NCI-H2029 (cell line): ENCODE measurements at places on chromosomes 11 and 22.

DNA sequence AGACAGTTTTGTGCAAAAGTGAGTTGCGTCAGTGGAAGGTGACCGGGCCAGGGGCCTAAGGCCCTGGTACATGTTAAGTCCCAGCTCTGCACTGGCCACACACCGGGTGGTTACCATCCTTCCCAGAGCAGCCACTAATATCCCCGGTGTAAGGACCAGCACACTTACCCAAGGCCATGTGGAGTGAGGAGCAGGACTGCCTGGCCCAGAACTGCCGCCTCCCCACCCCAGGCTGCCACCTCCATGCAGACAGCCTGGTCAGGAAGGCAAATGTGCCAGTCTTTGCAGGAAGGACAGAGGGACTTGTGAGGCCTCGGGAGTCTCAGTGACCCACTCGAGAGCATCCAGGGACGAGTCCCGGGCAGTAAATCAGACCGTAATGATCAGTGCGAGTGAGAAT lies 102.9 kb downstream of the MORC2 start:
- DNase-seq: no peak

GRCh38 chr11:92211576-92212167 lies 12.9 kb upstream of the FAT3 start:
- no peak for DNase-seq

DNA sequence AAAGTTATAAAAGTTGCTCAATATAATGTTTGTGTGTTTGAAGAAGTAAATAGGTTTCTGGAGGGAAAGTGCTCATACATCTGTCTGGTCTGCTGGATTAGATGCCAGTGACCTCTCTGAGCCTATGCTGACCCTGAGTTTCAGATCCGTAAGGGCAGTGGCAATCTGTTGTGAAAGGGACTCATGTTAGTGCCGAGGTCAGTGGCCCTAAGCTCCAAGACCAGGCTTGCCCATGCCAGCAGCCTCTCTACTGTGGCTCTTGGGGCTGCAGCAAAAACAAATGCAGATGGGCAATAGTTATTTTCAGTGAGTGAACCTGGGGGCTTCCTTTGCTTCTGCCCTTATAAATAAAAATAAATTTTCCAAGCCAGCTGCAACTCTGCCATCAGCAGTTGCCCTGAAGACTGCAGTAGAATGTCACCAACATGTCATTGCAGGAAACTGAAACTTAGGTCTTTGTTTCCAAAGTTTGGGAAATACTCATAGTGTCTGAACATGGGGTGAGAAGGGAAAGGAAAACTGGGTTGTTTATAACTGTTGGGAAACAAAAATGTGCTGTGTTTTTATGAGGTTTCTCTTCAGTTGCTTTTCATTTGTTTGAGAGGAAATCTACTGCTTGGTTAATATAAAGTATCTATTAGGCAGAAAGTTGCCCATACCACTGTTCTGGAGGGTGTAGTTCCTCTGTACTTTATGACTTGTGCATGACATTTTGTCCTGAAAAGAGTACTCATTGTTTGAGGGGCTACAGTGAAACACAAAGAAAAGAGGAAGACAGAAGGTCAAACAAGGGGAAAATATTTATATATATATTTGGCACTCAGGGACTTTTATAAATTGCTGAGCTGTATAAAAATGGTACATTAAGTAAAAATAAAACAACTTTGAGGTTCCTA lies 9.5 kb upstream of the MS4A4E start:
- no peak for DNase-seq

DNA sequence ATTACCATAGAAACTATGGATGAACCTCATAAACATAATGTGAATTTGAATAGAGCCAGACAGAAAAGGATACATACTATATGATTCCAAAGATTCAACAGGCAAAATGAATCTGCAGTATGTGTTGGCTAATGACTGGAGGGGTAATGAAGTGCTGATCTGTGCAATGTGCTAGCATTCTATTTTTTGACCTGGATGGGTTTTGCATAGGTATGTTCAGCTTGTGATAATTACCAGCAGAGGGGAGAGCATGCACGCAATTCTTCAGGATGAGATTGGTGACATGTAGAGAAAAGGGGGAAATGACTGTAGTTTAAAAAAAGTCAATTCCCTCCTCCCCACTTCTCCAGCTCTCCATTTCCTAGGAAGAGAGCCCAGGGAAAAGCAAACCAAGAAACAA lies 618 bp upstream of the CCDC81 start:
- DNase-seq: no peak

DNA sequence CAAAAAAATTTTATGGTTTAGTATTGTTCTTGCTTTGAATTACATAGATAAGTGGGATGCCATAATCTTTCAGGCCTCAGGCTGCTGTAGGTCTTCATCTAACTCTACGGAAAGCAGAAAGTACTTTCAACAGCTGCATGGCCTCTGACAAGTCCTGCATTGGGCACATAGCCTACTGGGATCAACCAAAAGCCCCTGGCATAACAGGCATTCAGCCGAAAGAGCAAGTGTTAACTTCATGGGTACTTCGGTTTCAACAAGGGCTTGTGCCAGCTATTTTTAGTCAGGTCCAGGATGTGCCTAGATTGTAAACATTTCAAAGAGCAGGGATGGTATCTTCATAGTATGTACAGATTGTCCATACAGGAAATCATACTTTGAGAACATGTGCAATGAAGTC lies 3.1 kb downstream of the SLN start:
- no peak for DNase-seq

- DNase-seq: no peak
These were observed 33.6 kb downstream of the LRRC32 start for GRCh38 chr11:76636826-76637460.

DNA sequence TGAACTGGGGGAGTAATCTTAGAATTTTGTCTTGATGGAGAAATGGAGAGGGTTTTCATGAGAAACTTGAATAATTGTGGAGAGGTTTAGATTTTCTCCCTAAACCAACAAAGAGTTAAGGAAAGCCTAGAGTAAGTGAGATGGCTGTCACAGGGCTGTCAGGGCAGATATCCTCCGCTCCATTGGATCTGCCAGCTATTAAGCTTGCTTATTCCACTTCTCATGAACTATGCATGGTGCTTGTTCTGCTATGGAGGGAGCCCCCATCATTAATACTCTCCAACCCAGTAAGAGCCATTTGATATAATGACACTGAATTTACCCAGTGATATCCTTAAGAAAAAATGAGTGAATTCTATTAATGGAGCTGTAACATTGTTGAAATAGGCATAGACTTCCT lies 342.8 kb upstream of the MTNR1B start:
- DNase-seq: no peak

DNA sequence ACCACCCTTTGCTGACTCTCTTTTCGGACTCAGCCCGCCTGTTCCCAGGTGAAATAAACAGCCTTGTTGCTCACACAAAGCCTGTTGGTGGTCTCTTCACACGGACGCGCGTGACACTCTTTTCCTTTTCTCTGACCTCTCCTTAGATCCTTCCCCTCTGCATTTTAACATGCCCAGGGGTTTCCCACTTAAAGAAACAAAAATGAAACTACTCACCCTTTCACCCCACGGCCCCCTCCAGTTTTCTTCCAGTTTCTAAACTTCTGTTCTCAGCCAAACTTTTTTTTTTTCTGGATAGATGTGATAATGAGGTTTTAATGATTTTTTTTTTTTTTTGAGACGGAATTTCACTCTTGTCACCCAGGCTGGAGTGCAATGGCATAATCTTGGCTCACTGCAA lies 32.8 kb upstream of the NUP50 start:
- no peak for DNase-seq

- DNase-seq: no peak
These were observed 584.0 kb upstream of the RAG2 start for GRCh38 chr11:37182031-37182430.

- DNase-seq: no peak
These were observed 1.2 kb upstream of the CENPM start for GRCh38 chr22:41948142-41948541.

DNA sequence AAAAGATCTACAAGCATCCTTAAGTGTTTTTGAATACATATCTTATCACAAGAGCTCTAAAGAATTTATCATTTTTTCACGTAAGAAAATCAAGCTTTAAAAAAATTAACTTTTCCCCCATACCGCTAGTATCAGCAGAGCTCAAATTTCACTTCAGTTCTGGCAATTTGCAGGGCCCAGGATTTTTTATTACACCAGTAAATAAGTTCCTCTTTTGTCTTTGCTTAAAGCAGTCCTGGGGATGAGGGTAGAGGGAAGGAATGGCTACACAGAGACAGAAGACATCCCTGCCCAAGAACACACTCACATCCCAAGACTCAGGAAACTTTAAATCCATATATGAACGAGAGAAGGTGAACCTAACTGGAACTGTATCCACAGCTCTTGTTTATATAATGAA lies 22.6 kb upstream of the SORL1 start:
- no peak for DNase-seq

GRCh38 chr11:35087648-35088047 lies 51.3 kb upstream of the CD44 start:
- DNase-seq: no peak

GRCh38 chr11:75872887-75873416 lies 57.9 kb downstream of the UVRAG start:
- no peak for DNase-seq

DNA sequence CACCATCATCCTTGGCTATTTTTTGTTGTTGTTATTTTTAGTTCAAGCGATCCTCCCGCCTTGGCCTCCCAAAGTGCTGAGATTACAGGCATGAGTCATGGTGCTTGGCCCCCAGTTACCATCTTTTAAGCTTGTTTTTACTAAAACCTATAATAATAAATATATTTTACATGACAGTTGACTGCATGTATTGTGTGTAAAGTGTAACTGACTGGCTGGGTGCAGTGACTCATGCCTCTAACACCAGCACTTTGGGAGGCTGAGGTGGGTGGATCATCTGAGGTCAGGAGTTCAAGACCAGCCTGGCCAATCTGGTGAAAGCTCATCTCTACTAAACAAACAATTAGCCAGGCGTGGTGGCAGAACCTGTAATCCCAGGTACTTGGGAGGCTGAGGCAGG lies 386.2 kb downstream of the TENM4 start:
- DNase-seq: no peak

DNA sequence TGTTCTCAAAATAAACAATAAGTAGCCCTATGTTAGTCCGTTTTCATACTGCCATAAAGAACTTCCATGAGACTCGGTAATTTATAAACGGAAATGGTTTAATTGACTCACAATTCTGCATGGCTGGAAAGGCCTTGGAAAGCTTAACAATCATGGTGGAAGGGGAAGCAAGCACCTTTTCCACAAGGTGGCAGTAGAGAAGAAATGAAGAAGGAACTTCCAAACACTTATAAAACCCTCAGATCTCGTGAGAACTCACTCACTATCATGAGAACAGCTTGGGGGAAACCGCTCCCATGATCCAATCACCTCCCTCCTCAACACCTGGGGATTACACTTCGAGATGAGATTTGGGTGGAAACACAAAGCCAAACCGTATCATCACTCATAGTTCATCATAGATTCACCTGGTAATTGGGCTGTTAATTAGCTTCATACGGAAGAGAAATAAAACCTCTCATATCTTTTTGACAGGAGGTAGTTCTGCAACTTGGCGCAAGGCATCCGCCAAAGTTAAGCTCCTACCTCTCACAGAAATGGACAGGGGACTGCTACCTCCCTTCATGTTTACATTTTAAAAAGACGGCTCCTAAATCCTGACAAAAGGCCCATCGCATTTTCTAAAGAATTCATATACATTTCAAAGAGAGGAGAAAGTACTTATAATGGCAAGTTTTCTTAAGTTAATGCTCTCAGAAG lies 49.0 kb downstream of the MUC15 start:
- DNase-seq: no peak

DNA sequence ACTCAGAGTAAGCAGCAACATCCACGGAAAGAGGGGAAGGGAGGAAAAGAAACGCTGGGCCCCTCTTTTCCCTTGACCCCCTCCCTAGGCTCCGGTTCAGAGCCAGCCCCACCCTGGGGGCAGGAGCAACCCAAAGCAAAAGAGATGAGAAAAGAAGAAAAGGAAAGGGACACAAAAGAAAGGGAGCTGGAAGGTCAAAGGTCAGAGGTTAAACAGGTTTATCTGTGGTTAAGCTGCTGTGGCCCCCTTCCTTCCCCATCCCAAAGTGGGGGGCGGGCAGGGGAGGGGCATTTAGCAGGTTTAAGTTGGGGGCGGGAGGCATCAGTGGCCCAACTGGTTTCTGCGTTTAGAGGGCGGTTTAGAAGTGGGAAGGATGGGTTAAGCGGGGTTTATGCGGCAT lies 35.6 kb downstream of the SLC22A12 start:
- no peak for DNase-seq

DNA sequence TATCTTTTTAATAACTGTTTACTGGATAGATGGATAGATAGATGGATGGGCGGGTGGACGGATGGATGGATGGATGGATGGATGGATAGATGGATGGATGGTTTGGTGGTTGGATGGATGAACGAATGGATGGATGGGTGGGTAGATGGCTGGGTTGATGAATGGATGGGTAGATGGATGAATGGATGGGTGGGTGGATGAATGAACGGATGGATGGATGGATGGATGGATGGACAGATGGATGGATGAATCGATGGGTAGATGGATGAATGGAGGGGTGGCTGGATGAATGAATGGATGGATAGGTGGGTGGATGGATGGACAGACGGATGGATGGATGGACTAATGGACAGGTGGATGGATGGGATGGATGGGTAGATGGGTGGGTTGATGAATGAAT lies 13.8 kb upstream of the SLC22A12 start:
- DNase-seq: no peak

DNA sequence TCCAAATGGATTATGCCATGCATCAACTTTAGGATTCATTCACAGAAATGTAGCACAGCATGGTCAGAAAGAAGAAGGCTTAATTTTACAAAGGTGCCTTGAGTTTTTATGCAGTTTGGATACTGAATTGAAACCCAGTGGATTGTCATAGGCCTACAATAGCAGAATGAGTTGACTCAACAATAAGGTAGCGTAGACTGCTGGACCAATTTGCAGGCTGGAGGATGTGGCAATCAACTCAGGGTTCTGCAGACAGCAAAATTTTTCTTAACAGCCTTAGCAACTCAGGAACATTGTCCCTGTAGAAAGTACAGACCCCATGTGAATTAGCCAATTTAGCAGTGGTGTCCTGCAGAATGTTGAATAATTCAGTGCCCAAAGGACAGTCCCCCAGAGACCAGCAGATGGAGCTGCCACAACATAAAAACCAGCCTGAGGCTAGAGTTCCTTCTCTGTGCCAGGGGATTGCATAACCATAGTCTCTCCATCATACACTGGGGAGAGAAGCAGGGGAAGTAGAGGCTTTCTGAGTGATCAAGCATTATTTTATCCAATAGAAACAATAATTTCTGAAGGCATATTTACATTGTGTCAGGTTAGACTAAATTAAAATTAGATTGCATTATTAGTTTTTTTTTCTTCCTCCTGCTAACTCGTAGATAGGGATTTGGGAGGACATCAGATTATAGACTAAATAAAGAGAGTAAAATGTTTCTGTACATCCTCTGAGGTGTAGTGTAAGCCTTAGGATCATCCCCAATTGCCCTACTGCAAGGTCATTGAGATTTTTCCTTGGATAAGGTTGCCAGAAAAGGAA lies 20.3 kb upstream of the MRPL17 start:
- DNase-seq: peak; percentile 18

- DNase-seq: no peak
These were observed 849 bp downstream of the KRTAP5-11 start for GRCh38 chr11:71581826-71582225.

- no peak for DNase-seq
These were observed 7.6 kb downstream of the VPS37C start for GRCh38 chr11:61153593-61154095.

- no peak for DNase-seq
These were observed 73.6 kb upstream of the SUSD2 start for GRCh38 chr22:24107661-24108060.

GRCh38 chr22:43128116-43128515 lies 15.1 kb downstream of the MCAT start:
- DNase-seq: no peak
